Right hindlimb (tissue), 1 donor: ENCODE measurements at places on chromosomes 5 and 9.

DNA sequence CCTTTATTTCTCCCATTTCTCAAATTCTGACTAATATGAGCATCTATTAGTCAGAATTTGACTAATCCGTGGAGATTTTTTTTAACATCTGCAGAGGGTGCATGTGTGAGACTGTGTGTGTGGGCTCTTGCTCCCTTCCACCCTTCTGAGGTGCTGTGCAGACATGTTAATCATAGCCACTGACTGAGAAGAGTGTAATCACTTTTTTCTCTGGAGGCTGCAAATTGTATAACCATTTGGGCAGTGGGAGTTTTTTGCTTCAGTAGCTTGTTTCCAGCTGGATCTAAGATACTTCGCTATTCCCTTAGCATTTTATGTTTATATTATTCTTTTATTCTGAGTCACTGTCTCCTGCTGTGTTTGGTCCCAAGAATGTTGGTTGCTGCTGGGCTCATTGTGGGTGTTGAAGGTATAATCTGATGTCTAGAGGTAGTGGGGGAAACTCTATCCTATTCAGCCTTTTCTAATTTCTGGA is 66.2 kb downstream of the ARHGEF28 start:
- DNase-seq = no peak

DNA sequence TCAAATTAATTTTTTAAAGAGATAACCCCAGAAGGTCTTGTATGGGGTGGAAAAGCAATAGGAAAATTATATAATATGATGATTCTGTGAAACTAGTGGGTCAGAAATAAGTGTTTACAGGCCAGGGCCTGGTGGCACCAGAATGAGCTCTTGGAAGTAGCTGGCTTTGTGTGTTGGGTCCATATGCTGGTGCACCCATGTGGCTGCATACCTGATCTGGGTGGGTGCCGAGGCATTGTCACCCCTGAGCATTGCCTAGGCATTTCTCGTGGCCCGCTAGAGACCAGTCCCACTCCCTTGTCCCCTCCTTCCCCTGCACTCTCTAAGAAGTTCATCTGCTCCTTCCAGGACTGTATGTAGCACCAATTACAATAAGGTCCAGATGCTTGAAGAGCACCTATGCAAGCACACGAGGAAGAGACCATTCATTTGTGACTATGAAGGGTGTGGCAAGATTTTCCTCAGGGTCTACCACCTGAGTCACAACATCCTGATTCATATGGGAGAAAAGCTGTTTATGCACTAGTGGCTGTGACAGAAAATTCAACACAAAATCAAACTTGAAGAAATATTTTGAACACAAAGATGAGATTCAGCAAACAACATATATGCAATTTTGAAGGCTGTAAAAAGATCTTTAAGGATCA is 19.8 kb upstream of the IL33 start:
- DNase-seq = no peak

DNA sequence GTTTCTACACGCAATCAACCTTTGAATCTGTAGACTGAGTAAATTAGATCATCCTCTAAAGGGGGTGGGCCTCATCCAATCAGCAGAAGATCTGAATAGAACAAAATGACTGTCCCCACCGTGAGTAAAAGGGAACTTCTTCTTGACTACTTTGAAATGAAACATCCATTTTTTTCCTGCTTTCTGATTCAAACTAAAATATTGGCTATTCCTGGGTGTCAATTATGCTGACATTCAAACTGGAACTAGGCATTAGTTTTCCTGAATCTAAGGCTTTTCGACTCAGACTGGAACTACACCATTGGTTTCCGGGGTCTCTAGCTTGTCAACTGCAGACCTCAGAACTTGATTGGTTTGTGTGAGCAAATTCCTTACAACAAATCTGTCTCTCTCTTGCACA is 772.2 kb upstream of the CDH10 start:
- DNase-seq = no peak

DNA sequence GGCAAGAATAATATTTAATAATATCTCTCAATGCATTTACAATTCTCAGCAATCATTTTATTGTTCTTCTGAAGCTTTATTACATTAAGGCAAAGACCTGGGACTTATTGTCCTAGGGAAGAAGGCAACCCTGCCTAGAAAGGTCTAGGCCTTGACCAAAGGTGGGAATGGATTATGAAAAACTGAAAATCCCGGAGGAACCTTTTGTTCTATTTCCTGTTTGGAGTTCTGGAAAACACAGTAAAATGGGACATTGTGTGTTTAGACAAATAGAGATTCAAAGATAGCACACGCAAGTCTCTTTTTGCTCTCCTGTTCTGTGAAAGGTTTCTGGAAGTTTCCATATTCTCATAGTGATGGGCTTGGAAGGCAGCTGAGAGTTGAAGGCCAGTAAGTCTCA is 31.1 kb downstream of the BAAT start:
- no peak for DNase-seq

- no peak for DNase-seq
Measured at GRCh38 chr9:106420511-106420944, 442.4 kb upstream of the ZNF462 start.

DNA sequence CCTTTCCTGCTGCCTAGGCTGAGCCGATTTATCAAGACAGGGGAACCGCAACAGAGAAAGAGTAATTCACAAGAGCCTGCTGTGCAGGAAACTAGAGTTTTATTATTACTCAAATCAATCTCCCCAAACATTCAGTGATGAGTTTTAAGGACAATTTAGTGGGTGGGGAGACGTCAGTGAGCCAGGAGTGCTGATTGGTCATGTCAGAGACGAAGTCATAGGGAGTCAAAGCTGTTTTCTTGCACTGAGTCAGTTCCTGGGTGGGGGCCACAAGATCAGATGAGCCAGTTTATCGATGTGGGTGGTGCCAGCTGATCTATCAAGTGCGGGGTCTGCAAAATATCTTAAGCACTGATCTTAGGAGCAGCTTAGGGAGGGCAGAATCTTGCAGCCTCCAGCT is 19.0 kb downstream of the SNX24 start:
- no peak for DNase-seq

DNA sequence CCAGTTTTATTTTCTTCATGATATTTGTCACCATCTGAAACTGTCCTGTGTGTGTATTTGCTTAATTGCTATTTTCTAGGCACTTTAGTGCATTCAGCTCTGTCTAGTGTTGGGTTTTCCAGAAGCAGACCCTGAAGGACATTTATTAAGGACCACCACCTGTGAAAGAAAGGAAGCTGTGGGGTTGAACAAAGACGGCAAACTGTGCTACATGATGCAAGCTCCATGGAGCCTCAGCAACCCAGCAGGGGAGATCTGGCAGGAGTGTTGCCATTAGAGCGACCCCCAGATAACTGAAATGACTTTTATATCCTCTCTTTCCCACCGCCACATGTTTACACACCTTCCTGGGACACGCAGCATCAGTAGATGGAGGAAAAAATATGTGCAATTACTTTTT is 125.5 kb downstream of the GABRB2 start:
- no peak for DNase-seq

DNA sequence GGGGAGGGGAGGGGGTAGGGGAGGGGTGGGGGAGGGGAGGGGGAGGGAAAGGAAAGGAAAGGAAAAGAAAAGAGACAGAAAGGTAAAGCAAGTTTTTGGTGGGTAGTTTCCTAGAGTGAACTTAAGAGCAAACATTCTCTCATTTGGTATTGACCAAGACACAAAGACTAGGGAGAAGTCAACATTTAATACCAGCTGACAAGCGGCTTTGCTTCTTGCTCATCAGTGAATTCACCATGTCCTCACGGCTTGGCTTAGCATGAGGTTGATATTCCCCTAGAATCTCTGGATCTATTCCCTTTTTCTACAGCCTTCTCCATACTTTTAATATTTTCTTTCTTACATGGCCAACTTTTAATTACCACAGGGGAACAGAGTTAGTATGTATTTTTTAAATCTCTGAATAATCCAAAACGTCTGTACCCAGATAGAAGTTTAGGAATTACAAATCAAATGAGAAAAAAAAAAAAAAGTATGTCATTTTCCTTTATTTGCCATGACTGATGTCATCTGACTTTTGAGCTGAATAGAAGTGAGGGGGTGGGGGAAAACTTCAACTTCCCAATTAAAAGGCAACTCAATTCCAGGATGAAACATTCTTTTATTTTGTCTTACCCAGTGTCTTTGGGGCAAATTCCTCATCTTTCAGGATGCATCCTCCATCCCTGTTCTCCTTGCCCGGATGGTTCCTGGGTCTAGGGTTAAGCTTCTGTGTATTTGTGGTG is 40.1 kb upstream of the GLIS3 start:
- DNase-seq = no peak

DNA sequence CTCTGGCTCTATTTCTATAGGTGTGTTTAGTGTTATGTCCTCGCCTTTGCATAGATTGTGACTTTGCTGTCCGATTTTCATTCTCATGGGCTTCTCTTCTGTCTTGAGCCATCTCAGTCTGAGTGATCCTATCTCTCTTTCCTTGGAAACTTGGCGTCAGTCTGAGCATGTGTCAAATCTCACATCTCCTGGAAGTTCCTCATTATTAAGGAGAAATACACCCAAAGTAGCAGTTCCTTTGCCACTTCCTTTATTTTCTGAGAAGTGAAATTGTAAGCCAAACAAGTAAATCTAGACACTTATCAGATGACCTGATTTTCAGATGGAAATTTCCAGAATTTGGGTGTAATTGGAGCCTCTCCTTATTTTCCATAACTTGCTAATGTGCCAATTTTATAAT is 126.9 kb upstream of the ANKH start:
- no peak for DNase-seq

DNA sequence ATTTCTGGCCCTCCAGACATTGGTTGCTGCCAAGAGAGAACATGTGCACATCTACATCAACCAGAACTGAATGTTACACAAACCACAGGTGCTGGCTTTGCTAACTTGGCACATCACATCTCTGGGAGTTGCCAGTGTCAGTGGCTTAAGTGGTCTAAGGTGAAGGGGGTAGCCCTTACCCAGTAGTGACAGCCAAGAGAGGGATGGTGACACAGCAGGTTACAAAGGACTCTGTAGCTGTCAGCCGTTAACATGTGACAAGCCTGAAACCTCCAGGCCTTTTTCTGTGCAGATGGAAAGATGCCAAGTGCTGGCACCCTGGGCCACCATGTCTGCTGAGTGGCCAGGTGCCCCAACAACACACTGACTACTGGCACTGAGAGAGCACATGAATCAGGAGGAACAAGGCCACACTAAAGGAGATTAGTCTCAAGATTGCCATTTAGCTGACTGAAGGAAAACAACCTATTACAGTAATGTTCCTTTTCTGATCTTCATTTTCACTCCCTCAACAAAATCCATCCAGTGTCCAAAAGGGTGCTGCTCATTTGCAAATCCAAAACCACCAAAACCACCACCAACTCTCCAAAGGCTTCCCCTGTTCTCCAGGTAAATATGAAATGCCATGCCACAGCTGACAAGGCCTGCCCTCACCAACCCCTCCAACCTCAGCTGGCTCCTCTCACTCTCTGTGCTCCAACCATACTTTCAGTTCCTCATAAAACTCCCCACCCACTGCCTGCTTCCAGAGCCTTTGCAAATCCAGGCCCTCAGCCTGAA is 20.2 kb downstream of the SIL1 start:
- peak; percentile 40 for DNase-seq

GRCh38 chr9:124810663-124811355 is 33.9 kb downstream of the OLFML2A start:
- peak; percentile 88 for DNase-seq

- no peak for DNase-seq
Measured at GRCh38 chr9:32899181-32899580, 102.2 kb downstream of the APTX start.

DNA sequence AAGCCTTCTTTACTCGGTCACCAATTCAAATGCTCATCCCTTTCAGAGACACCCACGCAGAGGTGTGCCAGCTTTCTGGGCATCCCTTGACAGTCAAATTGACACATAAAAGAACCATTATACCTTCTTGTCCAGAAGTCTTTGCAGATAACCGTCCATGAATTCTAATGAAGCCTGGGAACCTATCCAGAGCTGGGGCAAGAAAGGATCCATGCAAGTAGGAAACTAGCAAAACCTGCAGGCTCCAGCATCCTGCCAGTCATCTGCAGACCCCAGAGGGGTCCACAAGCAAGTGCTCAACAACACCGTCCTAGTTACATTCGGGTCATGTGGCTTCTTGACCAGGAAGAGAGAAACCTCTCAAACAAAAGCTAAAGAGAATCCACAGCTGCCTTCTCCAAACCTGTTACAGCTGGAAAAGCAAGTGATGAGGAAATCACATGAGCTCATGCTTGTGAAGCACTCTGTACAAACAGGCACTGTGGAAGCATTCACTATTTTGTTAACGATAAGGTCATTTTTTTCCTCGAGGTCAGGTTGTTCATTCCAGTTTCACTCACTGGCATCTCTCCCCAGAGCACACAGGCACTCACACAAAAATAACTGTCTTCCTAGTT is 80.2 kb upstream of the DMRT1 start:
- no peak for DNase-seq

DNA sequence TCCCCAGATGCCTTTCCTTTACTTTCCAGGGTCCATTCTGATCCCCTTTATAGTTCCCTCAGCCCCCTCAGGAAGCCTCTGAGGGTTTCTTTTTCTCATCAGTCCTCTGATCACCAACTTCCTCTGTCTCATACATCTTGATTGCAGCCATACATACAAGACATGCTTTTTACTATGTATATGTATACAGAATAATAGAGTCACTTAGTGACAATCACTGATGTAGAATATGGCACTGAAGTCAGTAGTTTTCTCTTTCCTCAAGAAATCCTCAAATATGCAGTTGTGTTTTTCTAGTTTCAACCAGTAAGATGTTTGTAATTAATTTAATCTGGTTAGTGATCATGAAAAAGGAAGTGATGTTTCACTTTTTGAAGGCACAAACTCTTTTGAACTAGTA is 364.1 kb downstream of the MAN2A1 start:
- no peak for DNase-seq

DNA sequence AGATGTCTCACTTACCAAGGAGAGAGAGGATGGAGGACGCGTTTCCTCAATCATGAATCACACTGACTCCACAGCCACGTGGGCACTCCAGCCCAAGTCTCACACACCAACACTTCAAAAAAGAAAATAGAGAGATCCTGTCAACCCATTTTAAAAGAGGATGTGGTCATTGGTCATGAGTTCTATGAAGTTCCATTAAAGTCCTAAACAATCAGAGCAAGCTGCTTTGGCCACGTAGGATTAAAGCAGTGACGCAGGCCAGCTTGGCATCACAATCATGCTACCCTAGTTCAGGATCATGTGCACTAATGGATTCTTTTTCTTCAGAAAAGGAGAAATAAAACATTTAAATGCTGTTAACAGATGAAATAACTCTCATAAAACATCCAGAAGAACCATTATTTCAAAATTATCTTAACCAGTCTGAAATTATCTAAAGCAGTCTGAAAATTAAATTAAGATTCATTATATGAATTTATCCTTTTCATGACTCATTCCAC is 108.1 kb downstream of the SEMA5A start:
- no peak for DNase-seq

GRCh38 chr9:35829764-35830096 is 702 bp downstream of the TMEM8B start:
- DNase-seq = no peak
